OCI-LY7 (cell line): ENCODE measurements at places on chromosomes 12 and 14. TPM values are rescaled to one million over a fixed set of nuclear protein-coding genes. Genes with fewer than 3 reads are reported as not detected.
A peak's percentile ranks its signal among the peaks of the same experiment; 100 is the strongest.

- no peak for DNase-seq
Measured at GRCh38 chr12:104668274-104668718, 211.5 kb downstream of the CHST11 start.

- DNase-seq: no peak
Measured at GRCh38 chr14:51454351-51454750, 197.4 kb upstream of the FRMD6 start.

DNA sequence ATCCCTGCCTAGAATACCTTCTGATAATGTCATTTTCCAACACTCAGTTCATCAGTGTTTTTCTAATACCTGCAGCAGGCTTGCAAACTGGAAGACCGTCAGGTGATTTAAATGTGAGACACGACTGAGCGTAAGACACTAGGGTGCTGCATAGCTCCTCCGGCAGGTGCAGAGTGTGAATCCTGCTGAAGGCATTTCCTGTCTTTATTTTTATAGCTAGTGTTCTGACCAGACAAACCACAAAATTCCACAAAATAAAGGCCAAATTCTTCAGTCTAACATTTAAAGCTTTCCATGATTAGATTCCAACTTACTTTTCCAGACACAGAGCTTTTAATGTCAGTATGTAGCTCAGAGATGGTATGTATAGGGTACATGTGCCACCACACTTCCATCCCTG is 70.7 kb downstream of the BBS10 start:
- no peak for DNase-seq

GRCh38 chr12:121282072-121282742 is 14.3 kb downstream of the CAMKK2 start:
- DNase-seq: no peak

DNA sequence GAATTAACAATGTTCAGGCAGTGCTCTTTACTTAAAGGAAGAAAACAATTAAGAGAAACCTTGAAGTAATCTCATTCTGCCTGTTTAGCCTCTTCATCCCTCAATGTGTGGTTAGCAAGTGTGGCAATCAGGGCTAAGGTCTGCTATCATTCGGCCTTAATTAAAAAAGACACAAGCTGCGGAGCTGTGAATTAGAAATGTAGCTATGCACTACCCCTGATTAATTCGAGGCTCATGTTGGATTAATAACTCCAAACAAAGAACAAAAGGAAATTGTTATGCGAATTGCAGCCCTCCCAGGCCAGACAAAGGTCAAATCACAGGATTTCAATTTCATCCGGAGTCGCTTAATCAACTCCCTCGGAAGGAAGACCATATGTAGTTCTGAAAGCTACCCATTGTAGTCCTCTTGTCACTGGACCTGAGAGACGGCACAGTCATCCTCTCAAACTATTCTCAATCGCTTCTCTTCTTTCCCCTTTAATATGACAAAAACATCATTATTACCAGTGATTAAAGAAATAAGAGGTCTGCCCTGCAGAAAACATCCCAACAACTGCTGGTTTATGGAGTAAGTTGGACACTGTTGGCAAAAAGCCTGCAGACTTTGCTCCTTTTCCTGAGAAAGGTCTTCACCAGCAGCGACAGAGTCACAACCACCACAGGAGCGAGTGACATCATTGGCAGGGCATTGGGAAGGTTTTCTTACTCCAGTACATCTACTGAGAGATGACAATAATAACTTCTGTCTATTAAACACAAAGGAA is 71.1 kb upstream of the SOX5 start:
- no peak for DNase-seq

DNA sequence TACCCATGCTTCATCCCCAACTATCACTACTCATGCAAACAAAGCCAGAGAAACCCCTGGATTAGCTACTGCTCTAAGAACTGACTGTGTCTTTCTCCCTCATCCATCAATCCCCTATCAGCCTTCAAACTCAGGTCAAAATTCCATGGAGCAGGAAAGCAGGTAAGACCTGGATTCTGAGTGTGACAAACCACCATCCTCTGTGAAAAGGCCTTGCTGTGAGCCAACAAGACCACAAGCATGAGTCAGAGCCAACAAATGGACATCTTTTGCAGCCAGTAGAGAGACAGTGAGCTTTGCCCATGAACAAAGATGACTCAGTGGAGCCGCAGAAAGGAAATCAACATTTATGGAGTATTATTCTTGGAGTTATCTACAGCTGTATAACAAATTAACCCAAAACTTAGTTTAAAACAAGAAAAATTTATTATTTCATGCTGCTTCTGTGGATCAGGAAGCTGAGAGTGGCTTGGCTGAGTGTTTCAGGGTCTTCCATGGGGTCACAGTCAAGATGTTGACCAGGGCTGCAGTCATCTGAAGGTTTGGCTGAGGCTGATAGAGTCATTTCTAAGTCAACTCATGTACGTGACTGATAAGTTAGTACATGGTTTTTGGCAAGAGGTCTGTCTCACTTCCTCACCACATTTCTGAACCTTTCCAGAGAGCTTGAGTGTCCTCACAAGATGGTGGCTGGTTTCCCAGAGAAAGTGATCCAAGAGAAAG is 61.1 kb downstream of the PITPNM2 start:
- DNase-seq: no peak

DNA sequence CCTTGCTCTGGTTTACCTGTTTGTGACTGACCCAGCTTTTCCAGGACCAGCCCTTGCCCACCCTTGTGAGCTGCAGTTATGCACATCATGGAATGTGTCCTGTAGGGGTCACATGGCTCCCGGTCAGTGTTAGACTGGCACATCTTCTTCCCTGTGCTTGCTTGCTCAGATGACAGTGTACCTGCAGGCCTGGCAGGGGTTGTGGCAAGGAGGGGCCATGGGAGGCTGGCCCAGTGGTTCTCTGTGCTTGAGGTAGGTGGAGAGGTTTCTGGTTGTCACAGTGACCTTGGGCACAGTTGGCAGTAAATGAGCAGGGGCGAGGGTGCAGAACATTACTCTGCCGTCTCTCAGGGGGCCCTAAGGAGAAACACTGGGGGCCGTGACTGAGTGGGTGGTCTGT is 27.6 kb upstream of the RD3L start:
- DNase-seq: no peak

DNA sequence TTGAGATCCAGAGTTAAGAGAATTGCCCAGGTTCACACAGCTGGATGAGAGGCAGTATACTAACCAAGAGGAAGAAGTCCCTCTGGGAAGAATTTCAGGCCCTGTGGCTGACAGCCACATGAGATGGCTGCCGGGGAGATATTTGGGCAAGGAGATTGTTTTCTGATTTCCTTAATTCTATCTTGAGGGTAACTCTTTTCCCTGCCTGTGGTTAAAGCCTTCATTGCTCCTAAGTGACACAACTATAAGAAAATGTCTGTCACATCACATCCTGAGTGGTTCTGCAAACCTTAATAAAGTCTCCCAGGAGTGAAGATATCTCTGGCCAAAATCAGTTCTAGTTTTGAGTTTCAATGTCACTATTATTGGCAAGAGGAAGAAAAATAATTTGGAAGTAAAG is 9.6 kb downstream of the ARHGDIB start:
- no peak for DNase-seq

- no peak for DNase-seq
Measured at GRCh38 chr12:53067074-53067992, 11.9 kb downstream of the SPRYD3 start.

DNA sequence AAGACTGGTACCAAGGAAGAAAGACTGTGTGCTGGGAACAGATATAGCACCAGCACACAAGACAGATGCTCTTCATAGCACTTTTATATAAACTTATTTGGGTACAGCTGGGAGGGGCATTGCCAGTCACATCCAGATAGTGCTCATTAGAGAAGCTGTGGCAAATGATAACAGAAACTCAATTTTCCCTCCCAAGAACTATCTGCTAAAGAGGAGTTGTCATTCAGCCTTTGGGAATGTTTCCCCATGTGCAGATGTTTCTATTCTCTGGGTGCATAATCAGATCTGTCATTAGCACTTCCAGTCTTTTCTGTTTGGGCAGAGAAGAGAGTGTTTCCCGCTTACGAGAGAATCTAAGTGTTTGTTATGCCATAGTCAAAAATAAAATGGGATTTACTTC is 714.9 kb upstream of the MDGA2 start:
- no peak for DNase-seq

DNA sequence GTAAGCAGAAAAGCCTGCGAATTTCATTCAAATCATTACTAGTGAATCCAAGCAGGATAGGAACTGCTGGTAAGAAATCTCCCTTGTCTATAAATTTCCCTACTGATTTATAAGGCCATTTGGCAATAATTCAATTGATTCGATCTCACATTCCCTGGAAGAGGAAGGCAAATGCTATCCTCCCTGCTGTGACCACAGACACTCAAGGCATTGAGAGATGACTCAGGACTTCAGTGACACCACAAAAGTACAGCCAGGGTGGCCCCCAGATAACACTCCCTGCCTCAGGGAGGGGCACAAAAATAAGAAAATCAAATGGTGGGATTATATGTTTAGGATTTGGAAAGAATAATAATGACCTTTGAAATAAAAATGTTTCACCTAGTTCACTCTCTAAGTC is 162.7 kb downstream of the GRIP1 start:
- no peak for DNase-seq

- no peak for DNase-seq
Measured at GRCh38 chr14:79571366-79571765, 639.9 kb downstream of the DIO2 start.

DNA sequence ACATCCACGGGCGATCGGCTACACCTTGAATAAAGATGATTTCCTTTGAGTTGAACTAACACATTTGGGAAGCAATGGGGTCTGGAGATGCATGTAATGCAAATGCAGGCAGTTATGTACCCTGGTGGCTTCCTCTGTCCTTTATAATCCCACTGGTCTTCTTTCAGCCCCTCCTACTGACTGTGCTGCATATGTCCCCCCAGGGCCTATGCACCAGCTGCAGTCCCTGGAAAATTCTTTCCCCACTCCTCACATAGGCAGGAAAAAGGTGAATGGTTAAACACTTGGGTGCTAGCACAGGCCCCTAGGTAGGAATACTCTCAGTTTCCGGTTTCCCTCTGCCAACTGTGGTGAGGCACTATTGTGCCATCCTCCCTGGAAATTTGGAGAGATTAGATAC is 294.8 kb upstream of the SOX5 start:
- DNase-seq: no peak

DNA sequence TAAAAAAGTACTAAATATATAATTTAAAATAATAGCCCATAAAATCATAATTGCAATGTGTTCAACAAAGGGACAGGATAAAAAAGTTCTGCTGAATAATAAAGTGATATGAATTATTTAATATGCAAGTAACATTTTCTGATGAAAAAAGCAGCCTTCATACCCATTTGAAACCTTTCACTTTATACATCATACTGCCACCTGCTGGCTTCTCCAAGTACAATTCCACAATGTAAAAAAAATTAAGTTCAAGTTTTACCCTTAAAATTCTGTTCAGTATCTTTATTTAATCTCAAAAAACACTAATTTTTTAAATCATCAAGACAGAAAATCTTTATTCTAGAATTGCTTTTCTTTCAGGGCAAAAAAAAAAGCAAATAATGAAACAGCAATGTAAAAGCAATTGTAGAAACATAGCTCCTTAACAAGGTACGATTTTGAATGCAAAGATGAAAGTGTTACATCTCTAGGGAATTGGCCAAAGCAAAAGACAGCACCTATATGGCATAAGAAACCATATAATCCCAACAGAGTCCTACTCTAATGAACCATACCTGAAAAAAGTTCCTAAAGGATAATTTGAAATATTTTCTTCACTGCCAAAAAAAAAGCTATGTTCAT is 15.0 kb downstream of the MDM1 start:
- DNase-seq: peak; percentile 72

- no peak for DNase-seq
Measured at GRCh38 chr12:7719946-7720730, 8.9 kb downstream of the DPPA3 start.

- no peak for DNase-seq
Measured at GRCh38 chr14:35158951-35159653, 36.8 kb downstream of the PRORP start.

DNA sequence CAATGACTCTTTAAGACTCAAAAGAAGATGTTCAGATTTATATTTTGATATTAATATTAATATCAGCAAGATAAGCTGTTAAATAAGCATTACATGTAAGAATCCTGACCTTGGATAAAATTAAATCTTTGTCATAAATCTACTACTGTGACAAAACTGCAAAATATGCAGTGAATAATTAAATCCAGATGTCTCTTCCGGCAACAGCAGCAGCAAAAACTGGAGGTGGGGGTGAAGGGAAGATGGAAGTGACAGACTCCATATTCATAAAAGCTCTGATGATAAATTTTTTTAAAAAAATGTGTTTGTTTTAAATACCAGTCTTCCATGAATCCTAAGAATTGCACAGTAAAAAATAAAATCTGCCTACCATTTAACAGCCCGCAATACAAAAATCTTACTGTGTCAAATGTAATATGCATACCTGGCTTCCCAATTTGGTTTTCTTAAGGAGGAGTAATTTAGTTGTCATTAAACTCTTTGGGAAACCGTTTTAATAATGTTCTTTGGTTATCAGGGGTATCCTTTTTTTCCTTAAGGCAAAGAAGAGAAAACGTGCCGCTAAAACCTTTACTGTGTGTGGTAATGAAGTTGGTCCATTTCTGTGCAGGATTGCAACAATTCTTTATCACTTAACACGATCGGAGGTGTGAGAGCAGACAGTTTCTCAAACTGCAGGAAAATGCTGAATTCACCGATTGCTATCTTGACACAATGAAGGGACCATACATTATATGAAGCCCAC is 478.2 kb downstream of the DIO2 start:
- DNase-seq: no peak

DNA sequence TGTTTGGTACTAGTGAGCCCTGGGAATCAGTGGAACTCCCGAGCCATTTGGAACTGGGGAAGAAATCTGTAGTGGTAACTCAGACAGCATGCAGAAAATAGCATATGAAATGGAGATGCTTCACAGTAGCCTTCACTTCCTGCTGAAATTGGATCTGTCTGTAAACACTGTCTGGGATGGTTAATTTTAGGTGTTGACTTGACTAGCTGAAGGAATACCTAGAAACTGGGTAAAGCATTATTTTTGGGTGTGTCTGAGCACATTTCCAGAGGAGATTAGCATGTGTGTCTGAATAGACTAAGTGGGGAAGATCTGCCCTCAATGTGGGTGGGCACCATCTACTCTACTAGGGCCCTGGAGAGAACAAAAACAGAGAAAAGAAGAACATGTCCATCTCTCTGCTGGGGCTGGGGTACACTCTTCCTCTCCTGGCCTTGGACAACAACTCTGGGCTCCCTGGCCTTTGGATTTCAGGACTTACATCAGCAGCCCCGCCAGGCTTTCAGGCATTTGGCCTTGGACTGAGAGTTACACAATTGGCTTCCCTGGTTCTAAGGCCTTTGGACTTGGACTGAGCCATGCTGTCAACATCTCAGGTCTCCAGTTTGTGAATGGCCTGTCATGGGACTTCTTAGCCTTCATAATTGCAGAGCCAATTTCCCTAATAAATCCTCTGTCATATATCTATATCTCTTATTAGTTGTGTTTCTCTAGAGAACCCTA is 14.0 kb upstream of the CRADD start:
- DNase-seq: no peak

FAM90A1 gene
- total RNA-seq: not detected in 2 replicates

IFNG gene
- not detected in 2 replicates for total RNA-seq

NGB gene
- total RNA-seq: not detected in 2 replicates

CFL2 gene
- total RNA-seq: 24.7 and 30.8 TPM in 2 replicates

ATL1 gene
- total RNA-seq: 1.1 and 1.6 TPM in 2 replicates

COL2A1 gene
- 0.08 TPM in 1 of 2 replicates, not detected in the other for total RNA-seq
